ENCODE measurements at places on chromosomes 5 and 9. TPM values are rescaled to one million over a fixed set of nuclear protein-coding genes. Genes with fewer than 3 reads are reported as not detected.

Gene ANKRD55
- not detected for total RNA-seq

Gene CCNJL
- 1.4 TPM for total RNA-seq

Gene HINT2
- total RNA-seq = 11.4 TPM

Gene IPO11
- total RNA-seq = 32.4 TPM

Gene OR1J4
- 0.13 TPM for total RNA-seq

Gene FOXD4L5
- total RNA-seq = 0.07 TPM
